ENCODE measurements at places on chromosomes 16 and 17. TPM values are rescaled to one million over a fixed set of nuclear protein-coding genes. Genes with fewer than 3 reads are reported as not detected.

DOC2A gene
- total RNA-seq: 0.48 TPM

MPRIP gene
- 69.3 TPM for total RNA-seq

ST6GALNAC1 gene
- not detected for total RNA-seq

JPH3 gene
- total RNA-seq: 3.1 TPM

FBXW10 gene
- total RNA-seq: 0.24 TPM

FOXL1 gene
- total RNA-seq: 6.5 TPM

TOB1 gene
- total RNA-seq: 17.3 TPM

SLC13A2 gene
- 0.72 TPM for total RNA-seq

AGRP gene
- total RNA-seq: not detected

PHLPP2 gene
- 9.4 TPM for total RNA-seq

All from umbilical cord (tissue), 2 donors.